ENCODE measurements at places on chromosomes 2 and 18.

DNA sequence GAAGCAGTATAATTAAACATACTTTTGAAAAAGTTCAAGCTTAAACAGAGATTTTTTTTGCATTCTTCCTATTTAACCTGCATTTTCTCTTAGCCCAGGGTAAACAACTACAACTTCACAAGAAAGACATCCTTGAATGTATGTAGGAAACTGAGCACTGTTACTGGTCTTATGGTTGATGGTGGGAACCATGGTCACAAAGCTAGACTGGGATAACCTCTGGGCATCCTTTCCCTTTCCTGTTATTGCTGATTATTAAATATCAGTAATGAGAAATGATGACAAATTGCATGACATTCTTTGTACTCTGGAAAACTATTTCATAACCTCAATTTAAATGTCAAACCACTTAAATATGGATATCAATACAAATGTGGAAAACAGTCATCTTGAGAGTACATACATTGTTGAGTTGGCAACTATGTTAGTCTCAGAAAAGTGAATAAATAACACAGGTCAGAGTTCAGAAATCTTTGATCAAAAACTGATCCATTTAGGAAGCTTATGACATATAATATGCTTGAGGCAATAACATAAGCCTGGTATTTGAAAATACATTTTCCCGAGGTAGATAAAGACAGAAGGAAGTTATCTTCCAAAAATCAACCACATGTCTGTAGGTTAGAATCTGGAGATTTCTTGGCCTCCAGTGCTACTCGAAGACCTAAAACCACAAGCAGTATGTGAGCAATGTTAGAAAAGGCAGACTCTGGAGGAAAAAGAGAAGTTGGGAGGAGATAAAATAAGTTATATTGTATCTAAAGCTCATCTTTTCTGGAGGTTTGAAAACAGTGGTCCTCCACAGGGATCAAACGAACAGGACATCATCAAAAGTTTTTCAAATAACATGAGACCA lies 65.2 kb upstream of the ST8SIA5 start:
- no peak for DNase-seq

DNA sequence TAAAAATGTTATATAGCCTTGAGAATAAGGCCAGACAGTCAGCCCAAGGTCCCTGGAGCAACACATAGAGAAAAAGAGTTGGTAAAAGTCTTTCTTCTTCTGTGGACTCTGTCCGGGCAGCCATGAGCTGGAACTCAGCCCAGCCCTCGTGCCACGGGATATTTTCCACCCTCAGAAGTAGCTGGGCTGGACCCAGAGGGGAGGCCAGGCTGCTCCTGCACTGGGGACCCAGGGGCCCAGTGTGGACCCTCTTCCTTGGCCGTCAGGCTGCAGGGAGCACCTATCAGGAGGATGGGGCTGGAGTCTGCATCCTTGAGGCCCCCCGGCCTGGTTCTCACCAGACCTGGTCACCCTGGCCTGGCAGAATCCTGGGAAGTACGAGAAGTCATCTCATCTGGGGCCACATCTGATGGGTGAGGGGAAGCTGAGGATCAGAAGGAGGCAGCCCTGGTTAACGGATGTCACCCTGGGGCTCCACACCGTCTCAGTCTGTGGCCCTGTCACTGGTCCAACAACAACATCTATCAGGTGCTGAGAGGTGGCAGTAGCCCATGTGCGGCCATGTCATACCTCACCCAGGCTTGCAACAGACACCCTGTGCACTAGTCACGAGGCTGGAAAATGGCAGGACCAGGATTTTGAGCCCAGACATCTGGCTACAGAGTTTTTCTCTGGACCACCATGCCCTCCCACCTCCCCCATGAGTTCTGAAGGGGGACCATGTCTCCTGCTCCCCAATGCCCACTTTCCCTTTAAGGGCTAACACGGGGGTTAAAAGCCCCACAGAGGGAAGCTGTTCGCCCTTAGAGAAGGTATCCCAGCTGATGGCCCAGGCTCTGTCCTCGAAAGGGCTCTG lies 33.0 kb downstream of the SDC1 start:
- no peak for DNase-seq

DNA sequence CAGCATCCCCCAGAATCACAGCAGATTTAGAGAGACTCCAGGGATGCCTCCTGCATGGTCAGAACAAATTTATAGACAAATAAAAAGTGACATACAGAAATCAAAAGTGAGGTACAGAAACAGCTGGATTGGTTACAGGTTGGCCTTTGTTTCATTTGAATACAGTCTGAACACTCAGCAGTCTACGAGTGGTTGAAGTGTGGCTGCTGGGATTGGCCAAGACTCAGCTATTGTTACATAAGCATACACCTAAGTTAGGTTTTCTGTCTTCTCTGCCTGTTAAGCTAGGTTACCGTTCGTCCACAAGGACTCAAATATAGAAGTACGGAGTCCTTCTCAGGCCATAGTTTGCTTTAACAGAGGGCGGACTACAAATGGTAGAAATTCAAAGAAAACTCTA lies 262.4 kb upstream of the SLC14A2 start:
- no peak for DNase-seq

- no peak for DNase-seq
Observed at GRCh38 chr2:101737478-101738255, 40.2 kb downstream of the MAP4K4 start.

DNA sequence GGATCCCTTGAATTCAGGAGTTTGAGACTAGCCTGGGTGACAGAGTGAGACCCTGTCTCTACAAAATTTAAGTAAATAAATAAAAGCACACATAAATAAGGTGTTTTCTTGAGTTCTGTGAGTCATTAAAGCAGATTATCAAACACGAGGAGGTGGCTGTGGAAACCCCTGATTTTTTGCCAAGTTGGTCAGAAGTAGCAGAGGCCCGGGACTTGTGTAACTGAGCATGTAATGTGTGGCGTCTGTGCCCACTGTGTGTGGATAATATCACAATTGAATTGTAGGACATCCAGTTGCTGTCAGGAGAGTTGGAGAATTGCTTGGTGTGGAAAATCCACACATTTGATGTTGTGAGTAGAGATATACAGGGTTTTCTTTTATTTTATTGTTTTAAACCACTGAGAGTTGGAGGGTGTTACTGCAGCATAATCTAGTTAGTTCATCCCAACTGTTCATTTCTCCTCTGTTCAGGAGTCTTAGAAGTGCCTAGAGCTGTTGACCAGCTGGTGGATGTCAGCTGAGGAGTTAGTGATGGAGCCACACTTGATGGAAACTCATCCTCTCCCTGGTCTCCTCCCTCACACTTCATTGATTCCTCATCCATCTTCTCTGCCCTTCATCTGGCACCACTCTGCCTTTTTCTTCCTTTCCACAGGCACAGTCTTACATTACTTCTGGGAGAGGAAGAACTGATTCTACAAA lies 45.9 kb upstream of the RHOB start:
- DNase-seq: no peak

Data from activated T-helper 1 cell treated with Interleukin-2 at 50 U/mL for 16 hours (primary cell).